ENCODE measurements at places on chromosomes 2 and 18.

DNA sequence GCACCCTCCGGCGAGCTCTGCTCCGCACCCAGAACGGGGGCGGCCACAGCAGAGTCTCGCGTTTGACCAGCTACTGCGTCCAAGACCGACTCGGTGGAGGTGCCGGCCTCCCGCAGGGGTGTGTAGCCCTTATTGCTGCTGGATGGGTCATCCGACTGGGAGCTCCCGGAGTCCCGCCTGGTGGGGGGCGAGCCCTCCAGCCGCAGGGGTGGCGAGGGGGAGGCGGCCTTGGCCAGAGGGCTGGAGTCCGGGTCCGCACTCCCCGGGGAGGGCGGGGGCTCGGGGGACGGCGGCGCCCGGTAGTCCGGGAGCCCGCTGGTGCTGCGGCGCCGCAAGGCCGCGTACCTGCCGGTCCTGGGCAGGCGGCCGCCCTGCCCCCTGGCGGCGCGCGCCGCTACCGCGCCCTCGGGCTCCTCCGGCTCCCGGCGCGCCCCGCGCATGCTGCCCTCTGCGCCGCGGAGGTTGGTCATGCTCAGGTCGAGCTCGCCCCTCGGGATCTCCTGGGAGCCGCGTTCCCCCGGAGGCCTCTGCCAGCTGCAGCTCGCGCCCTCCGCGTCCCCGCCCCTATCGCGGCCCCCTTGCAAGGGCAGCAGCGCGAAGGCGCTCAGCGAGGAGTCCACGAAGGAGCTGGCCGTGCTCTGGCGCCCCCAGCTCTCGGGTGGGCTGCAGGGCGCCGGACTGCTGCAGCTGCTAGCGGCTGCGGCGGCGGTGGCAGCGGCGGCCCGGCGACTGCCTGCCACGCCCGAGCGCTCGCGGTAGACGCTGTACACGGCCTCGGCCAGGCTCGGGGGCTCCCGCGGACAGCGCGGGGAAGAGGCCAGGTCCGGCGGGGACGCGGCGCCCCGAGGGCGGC is 4.8 kb downstream of the TMEM200C start:
- no peaks in the 10 kb centered on the region for H3K36me3 ChIP-seq
- H3K27ac ChIP-seq, result no peak overlapping the region
- no peak for DNase-seq
- peak overlapping the region; percentile 42 for H3K4me3 ChIP-seq

DNA sequence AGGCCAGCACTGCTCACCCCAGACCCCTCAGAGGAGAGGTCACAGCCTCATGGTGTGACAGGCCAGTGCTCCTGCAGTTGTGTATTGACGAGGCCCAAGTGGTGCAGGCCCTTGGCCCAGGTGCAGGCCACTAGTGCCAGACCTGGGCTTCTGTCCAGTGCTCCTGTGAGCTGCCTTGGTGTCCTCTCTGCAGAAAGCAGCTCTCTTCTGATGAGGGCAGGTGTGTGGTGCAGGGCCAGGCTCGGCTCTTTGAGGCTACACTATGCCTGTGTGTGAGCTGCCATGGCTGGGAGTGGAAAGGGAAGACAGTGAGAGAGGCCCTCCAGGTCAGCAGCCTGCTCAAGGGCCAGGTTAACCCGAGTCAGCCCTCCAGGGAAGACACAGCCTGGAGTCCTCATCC is 17.1 kb downstream of the EHD3 start:
- peaks cover 7% of the 10 kb centered on the region for H3K4me1 ChIP-seq
- H3K27me3 ChIP-seq, result no peaks in the 10 kb centered on the region
- no peaks in the 10 kb centered on the region for H3K36me3 ChIP-seq
- H3K27ac ChIP-seq, result no peak overlapping the region

DNA sequence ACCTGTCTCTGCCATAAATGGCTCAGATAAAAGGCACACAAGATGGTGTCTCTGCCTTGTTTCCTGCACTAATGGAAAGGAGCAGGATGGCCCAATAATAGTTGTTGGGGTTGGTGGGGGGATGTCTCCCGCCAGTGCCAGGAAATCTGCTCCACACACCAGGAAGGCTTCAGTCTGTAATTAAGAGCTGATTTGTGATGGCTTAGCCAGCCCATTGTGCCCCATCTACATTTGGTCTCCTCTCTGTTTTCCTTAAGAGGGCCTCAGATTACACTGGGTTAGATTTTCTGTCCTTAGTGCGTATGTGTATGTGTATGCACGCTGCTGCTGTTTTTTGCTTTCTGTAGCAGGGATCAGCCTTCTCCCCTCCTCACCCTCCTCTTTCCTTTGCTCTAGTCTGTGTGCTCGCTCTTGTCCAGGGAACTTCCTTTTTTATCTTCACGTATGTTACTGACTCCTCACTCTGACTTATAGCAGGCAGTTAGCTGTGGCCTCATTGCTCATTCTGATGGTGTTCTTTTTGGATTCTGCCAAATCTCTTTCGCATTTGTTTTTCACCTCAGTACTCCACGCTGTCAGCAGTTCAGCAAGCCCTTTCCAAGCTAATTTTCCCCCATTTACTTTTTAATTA is 33.4 kb upstream of the MGAT5 start:
- H3K36me3 ChIP-seq, result no peaks in the 10 kb centered on the region
- H3K4me1 ChIP-seq, result no peaks in the 10 kb centered on the region
- H3K4me3 ChIP-seq, result no peak overlapping the region
- H3K27ac ChIP-seq, result no peak overlapping the region

GRCh38 chr2:221962186-221962585 is 336.6 kb downstream of the PAX3 start:
- no peaks in the 10 kb centered on the region for H3K36me3 ChIP-seq
- no peak overlapping the region for H3K4me3 ChIP-seq
- DNase-seq, result no peak
- no peaks in the 10 kb centered on the region for H3K4me1 ChIP-seq

GRCh38 chr2:148877403-148877740 is 2.3 kb downstream of the KIF5C start:
- H3K4me3 ChIP-seq, result no peak overlapping the region
- DNase-seq, result no peak
- H3K4me1 ChIP-seq, result peaks cover 17% of the 10 kb centered on the region
- no peak overlapping the region for H3K27ac ChIP-seq
- H3K27me3 ChIP-seq, result peaks cover 61% of the 10 kb centered on the region
- no peaks in the 10 kb centered on the region for H3K36me3 ChIP-seq

GRCh38 chr2:63701406-63701805 is 112.6 kb downstream of the MDH1 start:
- H3K4me3 ChIP-seq, result no peak overlapping the region
- H3K36me3 ChIP-seq, result no peaks in the 10 kb centered on the region
- no peak for DNase-seq
- no peak overlapping the region for H3K27ac ChIP-seq
- H3K4me1 ChIP-seq, result peaks cover 16% of the 10 kb centered on the region

DNA sequence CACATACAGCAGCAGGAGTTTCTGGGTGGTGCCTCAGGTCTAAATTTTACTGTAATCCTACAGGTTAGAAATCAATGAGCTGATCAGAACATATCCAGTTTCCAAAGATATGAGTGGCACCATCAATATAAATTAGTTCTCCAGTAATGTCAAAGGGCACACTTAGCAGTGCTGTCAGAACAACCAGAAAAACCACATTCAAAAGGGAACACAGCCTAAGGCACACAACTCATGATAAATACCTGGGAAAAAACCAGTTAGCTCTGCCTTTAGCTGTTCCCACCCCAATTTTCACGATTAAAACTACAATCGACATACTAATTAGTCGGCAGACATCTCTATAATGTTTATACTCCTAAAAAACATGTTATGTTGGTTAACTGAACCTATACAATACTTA is 31.5 kb downstream of the ATP8B1 start:
- DNase-seq, result no peak
- H3K27me3 ChIP-seq, result no peaks in the 10 kb centered on the region
- peaks cover 49% of the 10 kb centered on the region for H3K4me1 ChIP-seq
- H3K36me3 ChIP-seq, result no peaks in the 10 kb centered on the region

GRCh38 chr18:79275992-79276391 is 119.7 kb upstream of the NFATC1 start:
- H3K4me3 ChIP-seq, result no peak overlapping the region
- no peak for DNase-seq

DNA sequence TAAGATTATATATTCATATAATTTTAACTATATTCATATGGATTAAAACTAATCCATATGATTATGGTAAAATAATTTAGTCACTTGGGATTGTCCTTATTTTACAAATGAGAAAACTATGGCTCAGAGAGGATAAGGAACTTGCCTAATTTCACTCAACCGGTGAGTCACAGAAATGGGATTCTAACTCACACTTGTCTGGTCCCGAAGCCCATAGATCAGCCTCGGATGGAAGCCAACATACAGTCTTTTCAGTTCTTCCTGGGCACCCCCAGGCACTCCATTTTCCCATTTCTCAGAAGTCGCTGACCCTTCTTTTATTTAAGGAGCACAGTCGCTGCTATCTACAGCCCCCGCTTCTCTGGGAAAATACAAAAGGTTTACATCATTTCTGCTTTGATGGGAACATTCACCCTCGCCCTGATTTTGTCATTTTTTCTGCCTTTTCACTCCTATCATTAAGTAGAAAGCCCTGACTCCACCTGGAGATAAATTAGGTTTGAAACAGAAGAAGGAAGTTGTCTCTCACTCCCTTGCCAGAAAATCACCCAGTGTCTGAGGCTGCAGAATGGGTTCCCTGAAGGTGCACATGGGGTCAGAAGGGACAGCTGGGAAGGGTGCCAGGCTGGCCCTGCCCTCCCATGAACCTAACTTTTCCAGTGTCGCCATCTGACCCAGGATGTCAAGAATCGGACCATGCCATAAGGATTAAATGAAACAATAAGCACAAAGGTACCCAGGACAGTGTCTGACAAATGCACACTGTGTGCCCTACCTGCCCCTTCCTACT is 36.6 kb downstream of the CYP1B1 start:
- H3K27me3 ChIP-seq, result peaks cover 3% of the 10 kb centered on the region
- no peaks in the 10 kb centered on the region for H3K36me3 ChIP-seq
- H3K27ac ChIP-seq, result no peak overlapping the region
- no peak for DNase-seq

DNA sequence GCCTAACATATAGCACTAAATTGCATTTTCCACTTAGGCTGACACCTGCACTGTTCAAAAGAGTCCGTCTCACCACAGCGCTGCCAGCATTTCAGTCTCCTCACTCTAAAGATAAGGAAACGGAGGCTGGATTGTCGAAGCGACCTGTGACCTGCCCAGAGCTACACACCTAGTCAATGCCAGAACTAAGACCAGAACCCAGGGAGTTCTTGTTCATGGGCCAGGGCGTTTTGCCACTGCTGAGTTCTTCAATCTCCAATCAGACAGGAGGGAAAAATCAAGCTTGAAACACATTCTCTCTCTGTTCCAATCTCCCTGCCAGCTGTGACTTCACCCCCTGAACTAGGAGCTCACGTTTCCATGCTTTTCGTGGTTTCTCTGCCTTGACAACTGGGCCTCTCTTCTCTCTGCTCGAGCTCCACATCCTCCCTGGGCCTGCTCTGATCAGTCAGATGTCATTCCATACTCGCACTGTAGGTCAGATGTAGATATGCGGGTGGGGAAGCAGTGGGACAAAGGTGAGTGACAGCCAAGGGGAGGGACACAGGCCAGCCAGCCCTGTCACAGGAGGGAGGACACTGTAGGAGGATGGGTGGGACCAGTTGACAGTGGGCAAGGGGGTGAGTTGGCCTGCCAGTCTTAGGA is 221.1 kb upstream of the SMAD2 start:
- H3K27ac ChIP-seq, result no peak overlapping the region
- no peak overlapping the region for H3K4me3 ChIP-seq
- no peaks in the 10 kb centered on the region for H3K4me1 ChIP-seq

GRCh38 chr2:158567208-158567607 is 110.5 kb downstream of the PKP4 start:
- H3K36me3 ChIP-seq, result no peaks in the 10 kb centered on the region
- H3K27me3 ChIP-seq, result no peaks in the 10 kb centered on the region
- H3K4me1 ChIP-seq, result no peaks in the 10 kb centered on the region
- H3K4me3 ChIP-seq, result no peak overlapping the region
- no peak for DNase-seq

DNA sequence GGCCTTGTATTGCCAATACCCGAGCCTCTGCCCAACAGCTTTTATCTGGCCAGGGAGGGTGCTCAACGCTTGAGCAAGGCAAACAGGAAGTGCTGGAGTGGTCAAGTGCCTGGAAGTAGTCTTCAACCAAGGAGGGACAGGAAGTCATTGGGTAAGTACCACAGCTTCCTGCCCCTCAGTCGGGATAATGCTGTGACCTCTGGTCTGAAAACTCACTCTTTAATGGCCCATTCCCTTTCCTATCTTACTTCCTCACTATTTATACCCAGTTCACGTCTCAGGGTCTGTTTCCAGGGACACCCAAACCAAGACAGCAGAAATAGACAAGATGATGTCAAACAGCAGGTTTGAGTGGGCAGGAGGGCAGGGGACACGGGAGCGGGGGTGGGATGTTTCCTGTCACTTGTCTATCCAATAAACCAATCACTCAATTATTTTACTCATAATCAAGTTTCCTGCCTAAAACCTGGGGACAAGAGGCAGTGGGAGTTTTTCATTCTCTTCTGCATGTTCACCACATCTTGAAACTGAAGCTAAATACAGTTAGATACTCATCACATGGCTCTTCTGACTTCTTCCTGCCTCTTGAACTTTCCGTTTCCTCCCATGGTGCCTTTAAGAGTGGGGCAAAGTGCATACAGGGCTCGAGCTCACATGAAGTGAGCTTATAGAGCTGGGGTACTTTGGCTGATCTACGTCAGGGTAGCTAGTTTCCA is 68.9 kb upstream of the CAB39 start:
- peak; percentile 39 for DNase-seq
- no peaks in the 10 kb centered on the region for H3K27me3 ChIP-seq
- no peak overlapping the region for H3K27ac ChIP-seq
- peaks cover 4% of the 10 kb centered on the region for H3K4me1 ChIP-seq
- no peak overlapping the region for H3K4me3 ChIP-seq
- H3K36me3 ChIP-seq, result no peaks in the 10 kb centered on the region

- no peak for DNase-seq
- no peaks in the 10 kb centered on the region for H3K36me3 ChIP-seq
- H3K27me3 ChIP-seq, result no peaks in the 10 kb centered on the region
Measured at GRCh38 chr2:32464431-32464830, 107.6 kb downstream of the BIRC6 start.

GRCh38 chr2:2191110-2191707 is 139.9 kb downstream of the MYT1L start:
- no peak overlapping the region for H3K27ac ChIP-seq
- H3K27me3 ChIP-seq, result no peaks in the 10 kb centered on the region
- H3K4me1 ChIP-seq, result no peaks in the 10 kb centered on the region
- H3K36me3 ChIP-seq, result no peaks in the 10 kb centered on the region
